Esophagus muscularis mucosa (tissue), 4 donors: ENCODE measurements at places on chromosomes 11 and 22. TPM values are rescaled to one million over a fixed set of nuclear protein-coding genes. Genes with fewer than 3 reads are reported as not detected.

GRCh38 chr11:10978198-10978597, 120.3 kb upstream of the ZBED5 start:
- no peak overlapping the region for H3K27ac ChIP-seq
- no peak for DNase-seq
- no peaks in the 10 kb centered on the region for H3K27me3 ChIP-seq
- no peaks in the 10 kb centered on the region for H3K36me3 ChIP-seq

DNA sequence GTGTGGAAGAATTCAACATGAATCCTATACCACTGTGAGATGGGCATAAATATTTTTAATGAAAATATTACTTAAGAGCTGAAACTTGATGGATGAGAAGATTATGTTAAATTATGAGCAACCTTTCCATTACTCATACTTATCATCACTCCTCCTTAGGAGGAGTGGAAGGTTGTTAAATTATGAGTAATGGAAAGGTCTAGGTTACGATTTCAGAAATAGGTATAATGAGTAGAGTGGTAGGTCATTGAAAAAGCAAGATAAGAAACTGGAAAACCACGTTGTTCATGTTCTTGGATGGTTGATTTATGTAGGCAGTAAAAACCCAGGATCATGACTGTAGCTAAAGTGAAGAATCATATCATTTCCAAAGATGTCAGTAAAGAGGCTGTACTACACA, 973.2 kb upstream of the RAG2 start:
- H3K27ac ChIP-seq: no peak overlapping the region
- no peak for DNase-seq
- H3K27me3 ChIP-seq: no peaks in the 10 kb centered on the region

The ARHGAP8 gene
- total RNA-seq: 0.58 TPM

DNA sequence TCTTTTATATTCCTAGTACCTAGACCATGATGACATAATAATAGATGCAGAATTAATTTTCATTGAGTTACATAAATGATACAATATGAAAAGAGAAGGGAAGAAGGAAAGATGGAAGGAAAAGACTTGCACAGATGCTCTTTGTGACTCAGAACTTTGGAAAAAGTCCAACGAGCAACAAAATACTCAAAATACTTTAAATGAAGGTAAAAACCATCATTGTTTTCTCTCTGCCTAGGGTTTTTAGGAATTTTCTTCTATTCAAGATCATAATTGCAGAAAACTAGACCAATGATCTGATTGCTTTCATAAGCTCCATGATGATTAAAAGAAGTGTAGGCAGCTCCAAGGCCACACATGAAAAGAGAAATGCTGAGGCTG, 276.9 kb downstream of the KIRREL3 start:
- H3K4me1 ChIP-seq: peaks cover 3% of the 10 kb centered on the region
- no peaks in the 10 kb centered on the region for H3K36me3 ChIP-seq
- no peak overlapping the region for H3K4me3 ChIP-seq
- no peak for DNase-seq
- no peak overlapping the region for H3K27ac ChIP-seq

- no peak overlapping the region for H3K27ac ChIP-seq
- H3K36me3 ChIP-seq: no peaks in the 10 kb centered on the region
- no peak for DNase-seq
- no peak overlapping the region for H3K4me3 ChIP-seq
Observed at GRCh38 chr11:30174265-30175020, 56.4 kb upstream of the FSHB start.

The GLYAT gene
- total RNA-seq: not detected

DNA sequence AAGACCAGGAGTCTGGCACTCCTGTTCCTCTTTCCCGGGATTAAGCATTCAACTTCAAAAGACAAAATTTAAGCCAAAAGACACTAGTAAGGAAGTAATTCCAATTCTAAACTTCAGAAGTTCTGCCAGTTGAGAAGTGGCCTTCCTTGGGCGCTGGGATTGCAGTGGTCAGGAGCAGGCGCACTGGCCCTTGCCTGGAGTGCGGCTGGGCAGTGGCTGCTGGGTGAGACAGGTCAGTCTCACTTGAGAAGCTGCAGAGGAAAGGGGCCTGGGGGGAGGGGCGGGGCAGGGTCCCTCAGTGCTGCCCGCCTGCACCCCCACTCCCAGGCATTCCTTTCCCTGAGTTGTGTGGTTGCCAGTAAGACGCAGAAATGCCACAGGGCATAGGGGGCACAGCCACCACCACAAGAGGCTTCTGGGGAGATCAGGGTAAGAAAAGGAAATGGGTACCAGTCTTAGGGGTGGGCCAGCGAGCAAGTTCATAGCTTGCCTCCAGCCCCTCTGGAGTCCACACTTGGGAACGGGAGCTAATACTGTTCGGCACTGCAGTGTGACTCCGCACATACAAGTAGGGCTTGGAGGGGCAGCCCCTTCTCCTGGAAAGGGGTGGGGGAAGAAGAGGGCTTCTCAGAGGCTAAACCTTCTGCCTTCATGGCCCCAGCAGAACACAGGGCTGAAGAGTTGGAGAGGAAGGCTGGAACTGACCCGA, 5.5 kb downstream of the MRPL49 start:
- peaks cover 26% of the 10 kb centered on the region for H3K4me1 ChIP-seq
- H3K27me3 ChIP-seq: no peaks in the 10 kb centered on the region
- no peak overlapping the region for H3K4me3 ChIP-seq
